IPS DF 6.9 (cell line): ENCODE measurements at places on chromosomes 2 and 18.

DNA sequence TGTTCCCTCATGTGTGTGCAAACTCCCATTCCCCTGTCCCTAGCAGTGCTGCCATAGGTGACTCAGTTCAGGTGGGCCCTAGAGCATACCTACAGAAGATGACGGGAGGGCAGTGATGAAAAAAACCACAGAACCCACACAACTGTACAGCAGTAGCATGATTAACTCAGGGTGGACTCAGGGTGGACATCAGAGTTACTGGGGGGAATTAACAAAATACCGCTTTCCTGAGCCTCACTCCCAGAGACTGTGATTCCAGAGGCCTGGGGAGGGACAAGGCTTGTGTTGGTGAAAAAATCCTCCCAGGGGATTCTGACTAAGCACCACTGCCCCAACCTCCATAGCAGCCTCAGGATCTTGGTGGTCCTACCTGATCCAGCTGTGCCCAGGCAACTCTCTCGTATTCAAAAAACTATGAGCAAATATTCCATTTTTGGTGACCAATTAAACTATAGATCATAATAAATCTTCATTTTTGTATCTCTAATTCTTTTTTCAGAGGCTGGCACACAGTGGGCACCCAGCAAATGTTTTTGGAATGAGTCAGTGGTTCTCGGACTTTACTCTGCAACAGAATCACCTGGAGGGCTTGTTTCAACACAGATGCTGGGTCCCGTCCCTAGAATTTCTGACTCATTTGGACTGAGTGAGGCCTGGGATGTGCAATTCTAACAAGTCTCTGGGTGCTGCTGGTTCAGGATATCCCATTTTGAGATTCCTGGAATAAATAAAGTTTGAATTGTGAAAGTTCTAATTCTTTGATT, 84.1 kb upstream of the NABP1 start:
- H3K27ac ChIP-seq, result no peak overlapping the region
- no peaks in the 10 kb centered on the region for H3K36me3 ChIP-seq
- H3K4me1 ChIP-seq, result no peaks in the 10 kb centered on the region
- DNase-seq, result no peak
- H3K27me3 ChIP-seq, result no peaks in the 10 kb centered on the region

- DNase-seq, result no peak
- no peaks in the 10 kb centered on the region for H3K4me1 ChIP-seq
- H3K36me3 ChIP-seq, result no peaks in the 10 kb centered on the region; the same call in 1 of the 2 replicates
- H3K27ac ChIP-seq, result no peak overlapping the region
- no peaks in the 10 kb centered on the region for H3K27me3 ChIP-seq
- no peak overlapping the region for H3K4me3 ChIP-seq
Observed at GRCh38 chr2:239952665-239953417, 72.3 kb downstream of the NDUFA10 start.

DNA sequence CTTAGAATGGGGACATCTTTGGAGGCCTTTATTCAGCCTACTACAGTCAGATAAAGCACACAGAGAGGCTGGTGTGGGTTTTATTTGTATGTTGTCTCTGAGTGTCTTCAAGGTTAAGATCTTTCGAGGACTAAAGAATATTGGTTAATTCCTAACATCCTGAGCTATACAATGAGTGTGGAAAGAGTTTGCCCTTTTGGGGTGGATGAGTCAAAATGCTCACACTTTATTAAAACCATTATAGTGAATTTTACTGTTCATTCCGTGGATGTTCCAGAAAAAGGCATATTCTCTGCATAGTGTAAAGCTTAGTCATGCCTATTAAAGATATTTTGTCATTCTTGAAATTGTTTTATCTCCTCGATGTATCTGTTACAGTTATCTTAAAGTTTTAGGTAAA, 29.1 kb upstream of the SLC38A11 start:
- no peaks in the 10 kb centered on the region for H3K27me3 ChIP-seq
- no peak for DNase-seq
- no peak overlapping the region for H3K4me3 ChIP-seq

GRCh38 chr18:25186871-25187270, 165.1 kb downstream of the ZNF521 start:
- H3K27me3 ChIP-seq, result no peaks in the 10 kb centered on the region
- H3K4me1 ChIP-seq, result no peaks in the 10 kb centered on the region
- no peak overlapping the region for H3K4me3 ChIP-seq
- H3K36me3 ChIP-seq, result no peaks in the 10 kb centered on the region
- no peak overlapping the region for H3K27ac ChIP-seq
- DNase-seq, result no peak

GRCh38 chr2:241750076-241750840, 15.8 kb downstream of the D2HGDH start:
- H3K4me3 ChIP-seq, result no peak overlapping the region
- H3K36me3 ChIP-seq, result no peaks in the 10 kb centered on the region
- no peak overlapping the region for H3K27ac ChIP-seq
- no peaks in the 10 kb centered on the region for H3K4me1 ChIP-seq
- no peak for DNase-seq

DNA sequence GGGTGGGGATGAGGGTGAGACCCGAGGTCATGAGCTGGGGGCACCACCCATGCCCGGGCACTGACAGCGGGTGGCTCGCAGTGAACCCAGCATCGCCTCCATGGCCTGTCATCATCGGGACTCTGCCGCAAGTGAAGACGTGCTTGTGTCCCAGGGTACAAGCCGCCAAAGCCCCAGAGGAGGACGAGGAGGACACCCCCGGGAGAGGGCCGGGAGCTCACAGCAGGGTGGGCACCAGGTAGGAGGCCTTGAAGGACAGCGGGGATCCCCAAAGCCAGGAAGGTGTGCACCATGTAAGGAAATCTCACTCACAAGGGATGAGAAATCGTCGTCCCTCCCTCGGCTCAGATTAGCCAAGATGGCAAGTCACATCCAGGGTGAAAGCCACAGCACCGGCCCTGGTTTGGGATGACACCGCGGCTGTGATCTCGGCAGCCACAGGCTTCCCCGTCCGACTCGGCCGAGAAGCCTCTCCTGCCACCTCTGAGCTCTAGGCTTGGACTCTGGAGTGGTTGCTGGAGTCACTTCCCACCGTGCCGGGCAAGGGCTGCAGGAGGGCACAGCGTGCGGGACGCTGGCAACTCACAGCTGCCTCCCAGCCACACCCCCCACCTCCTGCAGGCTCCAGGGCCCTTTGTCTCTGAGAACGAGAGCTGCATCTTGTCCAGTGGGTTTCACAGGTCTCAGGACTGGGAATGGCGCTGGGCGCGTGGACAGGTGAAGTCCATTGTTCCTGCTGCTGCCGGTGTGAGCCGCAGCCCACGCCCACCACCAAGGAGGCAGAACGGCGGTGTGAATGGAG, 81.6 kb upstream of the CTDP1 start:
- no peak for DNase-seq
- no peak overlapping the region for H3K4me3 ChIP-seq
- H3K36me3 ChIP-seq, result no peaks in the 10 kb centered on the region
- no peak overlapping the region for H3K27ac ChIP-seq
- H3K27me3 ChIP-seq, result no peaks in the 10 kb centered on the region

DNA sequence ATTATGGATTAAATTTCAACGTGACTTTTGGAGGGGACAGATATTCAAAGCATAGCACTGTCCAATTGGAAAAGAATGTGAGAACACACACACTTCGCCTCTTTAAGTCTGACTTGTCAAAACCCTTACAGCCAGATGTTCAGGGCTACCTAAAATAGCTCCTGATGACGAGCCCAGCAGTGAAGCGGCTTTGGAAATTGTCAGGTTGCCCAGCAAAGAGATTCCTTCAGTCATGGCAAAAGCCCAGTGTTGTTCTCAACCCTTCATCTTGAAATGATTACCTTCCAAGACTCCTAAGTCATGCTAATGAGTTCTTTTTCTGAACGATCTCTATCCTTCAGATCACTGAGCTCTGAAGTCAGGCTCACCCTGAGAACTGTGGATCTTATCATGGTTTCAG, 436.6 kb downstream of the LRATD1 start:
- no peak overlapping the region for H3K27ac ChIP-seq
- DNase-seq, result no peak
- no peak overlapping the region for H3K4me3 ChIP-seq
- no peaks in the 10 kb centered on the region for H3K36me3 ChIP-seq
- H3K27me3 ChIP-seq, result no peaks in the 10 kb centered on the region

DNA sequence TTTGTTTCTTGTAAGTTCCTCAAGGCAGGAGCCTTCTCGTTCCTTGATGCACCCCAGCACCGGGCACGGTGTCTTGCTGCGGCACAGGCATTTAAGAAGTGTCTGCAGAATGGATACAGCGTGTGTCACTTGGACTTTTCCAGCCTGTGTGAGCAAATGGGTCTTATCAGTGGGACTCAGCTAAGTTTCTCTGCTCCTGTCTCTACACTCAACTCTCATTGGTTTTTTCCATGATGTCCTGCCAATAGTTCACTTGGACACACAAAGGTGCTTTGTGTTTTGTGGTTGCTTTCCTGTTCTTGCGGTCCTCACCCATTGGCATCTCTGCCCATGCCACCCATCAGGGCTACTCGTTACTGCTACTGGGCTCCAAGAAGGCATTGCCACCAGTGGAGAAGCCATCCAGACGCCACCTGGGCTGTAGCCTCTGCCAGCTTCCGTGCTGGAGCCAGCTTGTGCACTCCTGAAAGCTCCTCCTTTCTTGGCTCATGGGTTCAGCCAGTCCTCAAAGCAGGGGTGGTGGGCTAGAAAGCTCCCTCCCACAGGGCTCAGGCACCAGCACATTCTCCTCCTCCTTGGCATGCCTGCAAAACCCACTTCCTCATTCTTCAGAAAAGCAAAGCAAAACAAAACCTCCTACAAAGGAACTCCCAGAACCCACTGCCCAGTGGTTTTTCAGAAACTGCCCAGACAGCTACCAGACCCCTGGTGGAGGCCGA, 41.4 kb downstream of the IL1R2 start:
- no peaks in the 10 kb centered on the region for H3K27me3 ChIP-seq
- DNase-seq, result no peak
- no peak overlapping the region for H3K27ac ChIP-seq
- no peaks in the 10 kb centered on the region for H3K36me3 ChIP-seq

DNA sequence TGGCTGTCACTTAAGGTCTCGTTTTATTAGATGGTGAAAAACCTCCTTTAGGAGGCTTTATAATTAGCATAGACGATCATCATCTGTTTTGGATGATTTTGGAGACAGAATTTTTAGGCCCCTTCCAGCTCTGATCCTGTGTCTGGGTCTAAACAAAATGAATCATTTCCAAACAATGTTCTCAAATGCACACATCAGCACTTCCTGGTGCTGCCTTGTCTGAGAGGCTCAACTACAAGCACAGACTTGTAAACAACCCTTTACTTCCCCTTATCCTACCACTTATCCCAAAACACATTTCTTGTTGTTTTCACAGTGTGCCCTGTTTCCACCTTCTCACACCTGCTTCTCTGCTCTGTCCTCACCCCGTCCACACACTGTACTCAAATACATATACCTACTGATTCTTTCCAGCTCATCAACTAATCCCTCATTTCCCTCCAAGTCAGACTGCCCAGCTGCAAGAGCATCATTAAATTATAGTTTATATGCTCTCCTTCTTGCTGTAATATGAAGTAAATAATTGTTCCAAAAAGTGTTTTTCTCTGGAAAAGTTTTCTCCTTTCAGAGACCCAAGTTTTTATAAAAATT, 71.2 kb upstream of the COL3A1 start:
- no peak overlapping the region for H3K4me3 ChIP-seq
- no peaks in the 10 kb centered on the region for H3K4me1 ChIP-seq
- no peak for DNase-seq
- H3K27me3 ChIP-seq, result no peaks in the 10 kb centered on the region

DNA sequence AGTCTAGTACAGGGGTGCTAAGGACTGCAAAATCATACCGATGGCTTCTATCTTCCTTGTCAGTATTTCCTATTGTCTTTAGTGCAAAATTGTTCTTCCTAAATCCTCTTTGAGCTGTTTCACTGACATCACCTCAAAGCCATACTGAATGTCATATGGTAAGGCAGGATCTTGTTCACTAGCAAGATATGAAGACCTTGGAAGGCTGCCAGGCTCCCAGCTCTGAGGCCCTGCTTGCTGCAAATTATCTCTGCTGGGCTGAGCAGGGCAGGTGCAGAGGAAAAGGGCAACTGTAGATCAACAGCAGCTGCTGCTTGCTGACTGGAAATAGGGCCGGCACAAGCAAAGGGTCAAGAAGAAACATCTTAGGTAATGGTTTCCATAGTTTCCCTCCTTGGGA, 58.2 kb downstream of the PMAIP1 start:
- H3K27ac ChIP-seq, result no peak overlapping the region
- no peak for DNase-seq
- no peak overlapping the region for H3K4me3 ChIP-seq
- H3K4me1 ChIP-seq, result no peaks in the 10 kb centered on the region
- H3K36me3 ChIP-seq, result no peaks in the 10 kb centered on the region
- H3K27me3 ChIP-seq, result no peaks in the 10 kb centered on the region

GRCh38 chr2:179349670-179350303, 85.2 kb upstream of the SESTD1 start:
- no peaks in the 10 kb centered on the region for H3K27me3 ChIP-seq
- DNase-seq, result no peak
- no peak overlapping the region for H3K27ac ChIP-seq
- no peak overlapping the region for H3K4me3 ChIP-seq
- no peaks in the 10 kb centered on the region for H3K36me3 ChIP-seq

- H3K4me3 ChIP-seq, result no peak overlapping the region
- no peak overlapping the region for H3K27ac ChIP-seq
- no peaks in the 10 kb centered on the region for H3K27me3 ChIP-seq
- no peaks in the 10 kb centered on the region for H3K36me3 ChIP-seq
- H3K4me1 ChIP-seq, result peaks cover 2% of the 10 kb centered on the region
- no peak for DNase-seq
Observed at GRCh38 chr2:46509804-46510203, 30.4 kb downstream of the TMEM247 start.

GRCh38 chr2:111632661-111633060, 251.3 kb downstream of the ANAPC1 start:
- no peak for DNase-seq
- no peaks in the 10 kb centered on the region for H3K4me1 ChIP-seq
- H3K4me3 ChIP-seq, result no peak overlapping the region
- no peak overlapping the region for H3K27ac ChIP-seq
- no peaks in the 10 kb centered on the region for H3K36me3 ChIP-seq

DNA sequence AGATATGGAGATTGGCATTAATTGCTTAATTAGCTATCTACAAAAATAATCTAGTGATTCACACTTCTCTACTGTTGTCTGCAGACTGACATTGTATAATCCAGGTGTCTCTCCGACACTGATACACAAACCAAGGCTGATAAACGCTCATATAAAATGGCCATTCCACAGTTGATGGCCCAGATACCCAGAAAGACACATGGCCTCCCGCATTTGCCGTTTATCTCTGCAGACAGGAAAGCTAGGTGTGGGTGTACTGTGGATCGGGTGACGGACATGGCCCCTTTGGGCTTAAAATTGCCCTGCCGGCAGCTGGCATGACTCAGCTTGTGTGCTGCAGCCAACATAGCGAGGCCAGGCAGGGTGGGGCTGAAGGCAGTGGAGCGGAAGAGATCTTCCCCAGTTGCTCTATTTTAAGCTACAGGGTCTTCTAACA, 18.5 kb downstream of the PMAIP1 start:
- H3K36me3 ChIP-seq, result no peaks in the 10 kb centered on the region
- H3K27ac ChIP-seq, result no peak overlapping the region
- no peaks in the 10 kb centered on the region for H3K4me1 ChIP-seq
- no peak for DNase-seq
- H3K4me3 ChIP-seq, result no peak overlapping the region

GRCh38 chr2:209988010-209988409, 14.4 kb upstream of the RPE start:
- no peak overlapping the region for H3K4me3 ChIP-seq
- H3K36me3 ChIP-seq, result no peaks in the 10 kb centered on the region
- H3K27ac ChIP-seq, result no peak overlapping the region
- DNase-seq, result no peak
- H3K4me1 ChIP-seq, result no peaks in the 10 kb centered on the region

- no peak overlapping the region for H3K27ac ChIP-seq
- DNase-seq, result no peak
- H3K27me3 ChIP-seq, result no peaks in the 10 kb centered on the region; the same call in 1 of the 2 replicates
Observed at GRCh38 chr18:35835833-35836232, 136.6 kb upstream of the RMP24 start.
